ENCODE measurements at places on chromosomes 2 and 18.

DNA sequence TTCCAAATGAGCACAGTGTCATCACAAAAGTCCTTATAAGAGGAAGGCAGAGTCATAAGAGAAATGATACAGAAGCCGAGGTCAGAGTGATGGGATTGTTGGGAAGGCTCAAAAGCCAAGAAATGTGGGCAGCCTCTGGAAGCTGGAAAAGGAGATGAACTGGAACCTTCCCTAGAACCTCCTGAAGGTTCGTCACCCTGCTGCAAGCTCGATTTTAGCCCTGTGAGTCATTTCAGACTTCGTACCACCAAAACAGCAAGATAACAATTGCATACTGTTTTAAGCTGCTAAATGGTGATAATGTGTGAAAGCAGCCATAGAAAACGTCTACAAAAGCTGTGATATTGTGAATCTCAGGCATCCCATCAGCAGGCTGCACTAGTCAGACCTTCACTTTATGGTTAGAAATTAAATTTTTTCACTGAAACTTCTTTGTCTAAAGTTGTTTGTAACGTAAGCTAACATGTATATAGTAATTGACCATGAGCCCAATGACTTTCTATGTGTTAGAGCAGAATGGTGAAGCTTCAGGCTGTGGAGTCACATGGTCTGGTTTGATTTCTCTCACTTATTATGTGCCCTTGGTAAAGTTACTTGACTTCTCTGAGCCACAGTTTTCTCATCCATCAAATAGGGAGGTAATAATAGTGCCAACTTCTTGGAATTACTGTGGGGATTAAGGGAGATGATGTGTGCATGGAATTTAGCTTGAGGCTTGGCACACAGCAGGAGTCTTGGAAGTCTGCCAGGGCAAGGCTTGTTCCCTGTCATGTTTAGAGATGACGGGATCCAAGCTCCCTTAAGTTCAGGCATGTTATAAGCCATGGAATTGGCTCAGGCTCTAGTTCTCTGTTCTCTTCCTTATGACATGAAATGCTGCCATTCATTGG is 132.0 kb upstream of the CCDC195 start:
- DNase-seq: peak; percentile 44

DNA sequence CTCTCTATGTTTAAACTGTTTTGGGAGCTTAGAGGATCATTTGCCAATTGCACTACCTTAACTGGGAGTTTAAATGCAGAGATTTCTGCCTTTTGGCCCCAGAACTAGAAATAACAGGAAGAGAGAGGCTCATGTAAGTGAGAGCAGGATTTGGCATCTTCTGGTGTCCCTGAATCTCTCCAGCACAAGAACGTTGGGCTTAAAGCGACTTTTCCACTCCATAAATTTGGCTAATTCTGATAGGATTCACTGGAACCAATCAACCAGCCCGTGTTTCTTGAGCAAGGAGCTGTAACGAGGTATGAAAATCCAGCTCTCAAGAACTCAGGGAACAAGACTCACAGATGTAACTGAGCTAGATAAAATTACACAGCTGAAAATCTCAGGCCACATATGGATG is 181.0 kb downstream of the C1D start:
- no peak for DNase-seq

- no peak for DNase-seq
Observed at GRCh38 chr2:52342458-52342857, 1310.5 kb upstream of the NRXN1 start.

DNA sequence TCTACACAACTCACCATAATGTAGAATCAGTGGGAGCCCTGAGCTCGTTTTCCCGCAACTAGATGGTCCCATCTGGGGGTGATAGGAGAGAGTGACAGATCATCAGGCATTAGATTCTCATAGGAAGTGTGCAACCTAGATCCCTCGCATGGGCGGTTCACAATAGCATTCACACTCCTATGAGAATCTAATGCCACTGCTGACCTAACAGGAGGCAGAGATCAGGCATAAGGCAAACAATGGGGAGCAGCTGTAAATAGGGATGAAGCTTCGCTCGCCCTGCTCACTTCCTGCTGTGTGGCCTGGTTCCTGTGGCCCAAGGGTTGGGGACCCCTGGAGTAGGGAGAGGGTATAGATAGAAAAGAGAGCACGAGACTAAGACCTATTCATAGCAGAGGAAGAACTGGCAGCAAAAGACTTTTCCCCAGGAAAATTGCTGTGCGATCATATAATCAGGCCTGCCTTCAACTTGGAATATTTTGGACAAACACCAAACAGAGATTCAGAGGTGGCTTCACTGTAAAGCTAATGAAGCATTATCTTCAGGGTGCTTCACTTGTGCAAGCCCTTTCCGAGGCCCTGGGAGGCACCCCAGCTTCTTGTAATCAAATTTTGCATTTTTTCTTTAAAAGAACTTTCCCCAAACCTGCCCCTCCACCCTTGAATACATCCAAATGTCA is 29.0 kb upstream of the ATL2 start:
- no peak for DNase-seq

DNA sequence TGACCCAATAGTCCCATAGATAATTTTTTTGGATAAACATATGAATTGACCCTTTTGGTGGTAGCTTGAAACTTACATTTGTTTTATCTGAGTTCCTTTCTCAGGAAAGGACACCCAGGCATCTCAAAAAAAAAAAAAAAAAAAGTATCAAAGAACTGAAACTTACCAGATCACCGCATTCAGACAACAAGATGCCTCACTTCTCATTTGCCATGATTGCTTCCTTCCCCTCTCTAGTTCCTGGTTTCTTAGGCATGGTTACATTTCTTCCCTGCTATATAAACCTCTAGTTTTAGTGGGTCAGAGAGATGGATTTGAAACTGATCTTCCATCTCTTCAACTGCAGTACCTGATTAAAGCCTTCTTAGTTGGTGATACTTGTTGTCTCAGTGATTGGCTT is 240.1 kb downstream of the ACKR3 start:
- no peak for DNase-seq

DNA sequence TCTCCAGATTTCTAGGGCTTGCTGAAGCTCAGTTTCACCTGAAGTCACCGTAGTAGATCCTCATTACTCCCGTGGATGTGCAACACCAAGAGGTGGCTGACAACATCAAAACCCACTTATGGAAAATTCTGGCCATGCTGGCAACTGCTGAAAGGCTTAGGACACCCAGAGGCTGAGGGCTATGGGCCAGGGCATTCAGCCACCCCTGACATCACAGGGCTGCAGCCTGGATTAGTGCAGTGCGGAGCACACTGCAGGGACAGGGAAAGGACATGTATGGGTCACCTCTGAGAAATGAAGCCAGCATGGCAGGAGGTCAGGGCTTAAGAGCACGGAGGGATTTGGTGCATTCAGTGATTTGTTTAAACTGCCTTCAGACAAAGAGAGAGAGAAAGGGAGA is 300.6 kb downstream of the TDRD15 start:
- DNase-seq: no peak

GRCh38 chr2:160510617-160511016 is 17.0 kb upstream of the RBMS1 start:
- DNase-seq: peak; percentile 40

DNA sequence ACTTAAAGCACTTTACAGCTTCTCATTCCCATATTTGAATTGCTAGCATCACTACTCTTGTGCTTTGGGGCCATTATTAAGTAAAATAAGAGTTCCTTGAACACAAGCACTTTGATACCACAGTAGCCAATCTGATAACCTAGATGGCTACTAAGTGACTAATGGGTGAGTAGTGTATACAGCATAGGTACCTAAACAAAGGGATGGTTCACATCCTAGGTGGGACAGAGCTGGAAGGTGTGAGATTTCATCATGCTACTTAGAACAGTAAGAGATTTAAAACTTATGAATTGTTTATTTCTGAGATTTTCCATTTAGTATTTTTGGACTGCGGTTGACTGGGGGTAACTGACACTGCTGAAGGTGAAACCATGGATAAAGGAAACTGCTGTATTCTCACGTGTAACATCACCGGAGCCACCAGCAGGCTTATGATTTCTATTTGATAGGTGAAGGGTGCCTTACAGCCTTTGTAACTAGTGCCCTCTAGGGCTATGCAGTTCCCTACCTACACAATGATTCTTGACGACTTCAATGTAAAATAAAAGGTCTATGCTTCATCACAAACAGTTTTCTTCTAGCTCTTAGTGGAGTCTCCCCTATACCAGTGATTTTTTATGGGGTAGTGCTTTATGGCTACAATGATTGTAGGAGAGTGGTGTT is 22.1 kb upstream of the CRIM1 start:
- no peak for DNase-seq

DNA sequence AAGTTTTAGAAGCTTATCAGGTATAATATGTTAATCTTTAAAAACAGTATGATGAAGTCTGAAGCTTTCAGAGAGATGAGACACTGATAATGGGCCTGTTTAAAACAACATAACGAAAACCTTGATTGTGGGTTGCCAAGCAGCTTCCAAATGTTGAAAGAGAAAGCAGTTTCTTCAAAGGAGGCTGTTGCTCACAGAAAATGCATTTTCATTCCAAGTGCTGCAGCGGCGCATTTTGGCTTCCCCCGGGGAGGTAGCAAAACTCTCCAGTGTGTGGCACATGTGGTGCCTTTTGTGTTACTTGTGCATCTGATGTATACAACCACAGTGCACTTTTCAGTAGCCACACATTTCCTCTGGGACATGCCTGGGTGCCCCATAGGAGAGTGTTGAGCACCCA is 66.1 kb downstream of the TMEFF2 start:
- no peak for DNase-seq

- no peak for DNase-seq
Observed at GRCh38 chr2:116696903-116697302, 1117.6 kb upstream of the DDX18 start.

GRCh38 chr2:176099159-176099727 is 352 bp upstream of the HOXD12 start:
- DNase-seq: no peak

DNA sequence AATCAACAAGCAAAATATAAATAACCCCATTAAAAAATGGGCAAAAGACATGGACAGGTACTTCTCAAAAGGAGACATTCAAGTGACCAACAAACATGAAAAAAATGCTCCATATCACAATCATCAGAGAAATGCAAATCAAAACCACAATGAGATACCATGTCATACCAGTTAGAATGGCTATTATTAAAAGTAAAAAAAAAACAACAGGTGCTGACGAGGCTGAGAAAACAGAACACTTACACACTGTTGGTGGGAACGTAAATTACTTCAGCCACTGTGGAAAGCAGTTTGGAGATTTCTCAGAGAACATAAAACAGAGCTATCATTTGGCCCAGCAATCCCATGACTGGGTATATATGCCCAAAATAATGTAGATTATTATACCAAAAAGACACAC is 69.1 kb downstream of the CWC22 start:
- DNase-seq: no peak

GRCh38 chr2:41066168-41066567 is 614.3 kb upstream of the SLC8A1 start:
- DNase-seq: no peak

DNA sequence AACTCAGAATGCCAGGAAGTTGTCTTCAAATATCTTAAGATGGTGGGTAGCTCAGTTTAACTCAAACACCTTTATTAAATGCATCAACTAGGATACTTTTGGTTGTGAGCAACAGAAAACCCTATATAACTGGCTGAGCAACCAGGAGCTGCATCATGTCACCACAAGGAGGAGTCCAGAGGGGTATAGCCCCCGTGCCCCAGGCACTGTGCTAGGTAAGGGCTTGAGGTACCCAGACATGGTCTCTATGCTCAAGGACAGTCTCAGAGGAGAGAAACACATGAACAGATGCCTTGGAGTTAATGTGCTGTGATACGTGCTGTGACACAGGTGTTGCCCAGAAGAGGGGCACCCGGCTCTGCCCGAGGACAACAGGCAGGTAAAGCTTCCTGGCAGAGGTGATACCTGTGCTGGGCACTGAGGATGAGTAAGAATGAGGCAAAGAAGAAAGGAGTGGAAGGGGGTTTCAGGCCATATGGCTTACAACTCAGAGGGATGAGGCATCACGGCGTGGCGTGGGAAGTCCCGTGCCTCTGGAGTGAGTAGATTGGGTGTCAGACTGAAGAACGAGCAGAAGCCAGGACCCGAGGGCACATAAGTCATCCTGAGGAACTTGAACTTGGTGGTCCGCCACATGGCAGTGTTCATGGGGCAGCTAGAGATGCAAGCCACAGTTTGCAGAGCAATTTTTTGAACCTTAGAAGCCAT is 32.0 kb upstream of the CAB39 start:
- no peak for DNase-seq

DNA sequence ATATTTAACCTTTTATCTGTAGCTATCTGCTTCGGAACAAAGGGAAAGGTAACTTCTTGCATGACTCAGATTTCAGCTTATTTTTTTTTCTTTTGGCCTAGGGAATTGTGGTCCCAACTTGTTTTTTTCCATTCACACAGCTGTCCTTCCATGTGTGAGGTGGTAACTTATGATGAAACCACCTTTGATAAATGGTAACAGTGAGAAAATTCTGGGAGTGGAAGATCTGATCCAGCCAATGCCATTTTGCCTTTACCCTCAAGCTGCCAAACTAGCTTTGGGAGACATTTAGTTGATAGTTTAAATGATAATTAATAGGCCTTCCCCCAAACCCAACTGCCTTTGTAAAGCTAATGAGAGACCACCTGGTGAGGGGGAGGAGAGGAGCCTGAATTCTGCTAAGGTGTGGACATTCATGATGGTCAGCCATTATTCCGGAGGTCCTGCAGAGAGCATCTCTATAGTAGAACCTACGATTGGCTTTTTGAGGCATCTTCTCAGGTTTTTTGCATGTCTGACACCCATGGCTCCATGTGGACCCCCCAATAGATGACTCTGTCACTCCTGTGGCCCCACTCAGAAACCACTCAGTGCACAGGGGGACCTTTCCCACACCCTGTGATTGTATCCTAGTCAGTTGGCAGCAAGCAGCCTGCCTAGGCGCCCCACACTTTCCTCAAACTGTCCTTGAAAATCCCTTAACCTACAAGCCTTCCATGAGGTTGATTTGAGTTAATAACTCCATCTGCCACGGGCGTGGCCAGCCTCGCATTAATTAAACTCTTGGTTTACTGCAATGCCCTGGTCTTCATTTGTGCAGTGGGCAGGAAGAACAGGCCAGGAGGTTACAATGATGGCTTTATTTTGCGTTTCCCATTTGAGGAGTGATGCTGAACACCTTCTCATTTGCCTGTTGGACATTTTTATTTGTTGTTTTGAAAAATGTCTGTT is 263.5 kb upstream of the PXDN start:
- no peak for DNase-seq

GRCh38 chr2:152577579-152577978 is 139.7 kb downstream of the PRPF40A start:
- DNase-seq: no peak

DNA sequence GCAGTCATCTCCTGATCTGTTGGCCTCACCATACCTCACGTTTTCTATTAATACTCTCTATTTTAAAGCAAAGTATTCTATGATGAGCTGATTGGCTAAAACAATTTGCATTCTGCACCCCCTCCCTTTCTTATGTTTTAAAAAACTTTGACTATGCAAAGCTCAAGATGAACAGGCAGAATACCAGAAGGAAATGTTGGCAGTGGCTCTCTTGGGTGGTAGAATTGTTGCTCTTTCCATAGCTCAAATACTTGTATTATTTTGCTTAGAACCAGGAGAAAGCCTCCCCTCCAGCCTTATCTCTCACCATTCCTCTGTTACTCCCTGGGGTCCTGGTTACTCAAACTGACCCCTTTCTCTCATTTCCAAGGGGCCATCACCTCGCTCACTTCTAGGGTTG is 14.4 kb downstream of the GPR45 start:
- no peak for DNase-seq
